Frontal cortex (tissue), 4 donors: ENCODE measurements at places on chromosomes 1 and 21. TPM values are rescaled to one million over a fixed set of nuclear protein-coding genes. Genes with fewer than 3 reads are reported as not detected.

DNA sequence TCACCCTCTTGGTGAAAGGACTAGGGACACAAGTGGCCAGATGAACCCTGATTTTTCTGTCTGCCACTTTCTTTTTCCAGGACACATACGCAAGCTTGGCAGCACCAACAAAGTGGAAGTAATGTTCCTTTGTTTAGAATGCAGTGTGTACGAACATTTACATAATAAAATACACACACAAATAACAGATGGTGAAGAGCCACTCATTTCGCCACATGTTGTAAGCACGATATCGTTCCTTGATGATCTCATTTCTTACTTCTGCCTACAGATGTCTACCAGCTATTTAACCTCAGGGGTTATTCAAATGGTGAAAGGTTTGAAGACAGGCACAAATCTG, 670.2 kb upstream of the CXADR start:
- DNase-seq = no peak

- DNase-seq = no peak
Measured at GRCh38 chr1:59178339-59179187, 118.3 kb upstream of the FGGY start.

- no peak for DNase-seq
Measured at GRCh38 chr1:172894349-172895049, 156.2 kb downstream of the TNFSF18 start.

GRCh38 chr1:198887866-198888265, 249.0 kb downstream of the PTPRC start:
- no peak for DNase-seq

DNA sequence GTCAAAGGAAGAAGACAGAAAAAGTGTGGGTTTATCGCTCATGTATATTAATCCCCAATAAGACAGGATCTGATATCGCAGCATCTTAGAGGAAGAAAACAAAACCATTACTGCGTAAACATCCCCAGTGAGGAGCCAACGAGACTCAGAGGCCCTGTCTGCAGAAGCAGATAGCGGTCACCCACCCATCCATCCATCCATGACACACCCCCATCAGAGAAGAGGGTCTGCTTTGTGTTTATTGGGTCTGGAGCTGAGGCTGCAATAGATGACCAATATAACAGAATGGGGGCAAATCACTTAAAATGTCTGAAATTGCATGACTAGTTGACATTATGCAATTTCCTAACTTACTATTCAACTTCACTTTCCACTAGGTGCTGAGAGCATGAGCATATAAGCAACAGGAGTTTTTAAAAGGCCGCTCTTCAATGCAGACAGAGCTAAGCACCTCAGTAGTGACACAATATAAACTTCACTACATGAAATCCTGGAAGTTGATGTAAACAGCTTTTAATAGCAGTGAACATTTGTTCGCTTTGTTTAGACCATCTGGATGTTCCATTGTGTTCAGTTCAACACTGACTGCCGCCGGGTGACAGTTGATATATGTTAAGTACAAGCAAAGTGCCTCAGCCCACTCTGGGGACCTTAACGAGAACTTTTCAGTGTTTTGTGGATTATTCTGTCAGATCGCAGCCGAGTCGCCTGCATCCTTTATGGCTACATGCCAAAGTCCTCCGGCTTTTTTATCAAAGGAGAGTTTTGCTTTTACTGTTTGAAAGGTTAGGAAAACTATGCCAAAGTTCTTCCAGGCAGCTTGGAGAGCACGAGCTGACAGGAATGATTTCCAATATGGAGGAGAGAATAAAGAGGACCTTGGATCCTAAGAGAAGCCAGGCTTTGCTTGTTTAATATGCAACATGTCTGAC, 167.5 kb downstream of the ZNF281 start:
- no peak for DNase-seq

- no peak for DNase-seq
Measured at GRCh38 chr21:17201741-17202260, 311.0 kb upstream of the CXADR start.

Gene FOXD3
- total RNA-seq = not detected

Gene S100A2
- total RNA-seq = not detected

Gene DMRTA2
- total RNA-seq = 1.2 TPM
